ENCODE measurements at places on chromosomes 2 and 18. TPM values are rescaled to one million over a fixed set of nuclear protein-coding genes. Genes with fewer than 3 reads are reported as not detected.

The GPR155 gene
- 16.0 TPM for total RNA-seq

The FKBP1B gene
- 3.3 TPM for total RNA-seq

The PAPOLG gene
- total RNA-seq = 11.5 TPM

The NOSTRIN gene
- 8.7 TPM for total RNA-seq

DNA sequence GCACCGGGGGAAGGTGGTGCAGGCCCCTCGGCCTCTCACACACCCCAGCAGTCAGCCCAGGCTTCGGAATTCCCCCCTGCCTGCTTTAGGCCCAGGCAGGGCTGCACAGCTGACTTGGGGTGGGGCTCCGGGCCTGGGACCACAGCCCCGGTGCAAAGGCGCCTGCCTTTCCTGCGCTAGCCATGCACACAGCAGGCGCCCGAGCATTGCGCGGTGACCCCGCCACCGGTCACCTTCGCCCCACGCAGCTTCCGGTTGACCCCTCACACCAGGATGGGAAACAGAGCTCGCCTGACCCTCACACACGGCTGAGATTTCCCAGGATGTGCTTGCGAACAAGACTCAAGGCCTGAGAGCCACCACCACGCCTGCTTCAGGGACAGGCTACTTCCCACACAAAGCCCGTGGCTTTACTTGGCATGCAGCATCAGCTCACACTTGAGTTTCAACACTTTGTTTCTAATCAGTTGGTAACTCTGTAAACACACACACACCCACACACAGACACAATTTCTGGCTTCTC lies 46.0 kb downstream of the SLC66A2 start:
- H3K36me3 ChIP-seq = peaks cover 15% of the 10 kb centered on the region
- H3K4me1 ChIP-seq = peaks cover 4% of the 10 kb centered on the region
- no peaks in the 10 kb centered on the region for H3K27me3 ChIP-seq
- DNase-seq = no peak
- H3K27ac ChIP-seq = no peak overlapping the region

- H3K4me3 ChIP-seq = no peak overlapping the region
- H3K36me3 ChIP-seq = no peaks in the 10 kb centered on the region
- peak overlapping the region; percentile 9 for H3K27ac ChIP-seq
- no peak for DNase-seq
Observed at GRCh38 chr18:58208207-58208932, 164.3 kb downstream of the NEDD4L start.

GRCh38 chr2:195672674-195673073 lies 15.6 kb downstream of the SLC39A10 start:
- DNase-seq = no peak
- no peak overlapping the region for H3K4me3 ChIP-seq
- H3K4me1 ChIP-seq = no peaks in the 10 kb centered on the region
- H3K36me3 ChIP-seq = no peaks in the 10 kb centered on the region
- H3K27ac ChIP-seq = no peak overlapping the region

DNA sequence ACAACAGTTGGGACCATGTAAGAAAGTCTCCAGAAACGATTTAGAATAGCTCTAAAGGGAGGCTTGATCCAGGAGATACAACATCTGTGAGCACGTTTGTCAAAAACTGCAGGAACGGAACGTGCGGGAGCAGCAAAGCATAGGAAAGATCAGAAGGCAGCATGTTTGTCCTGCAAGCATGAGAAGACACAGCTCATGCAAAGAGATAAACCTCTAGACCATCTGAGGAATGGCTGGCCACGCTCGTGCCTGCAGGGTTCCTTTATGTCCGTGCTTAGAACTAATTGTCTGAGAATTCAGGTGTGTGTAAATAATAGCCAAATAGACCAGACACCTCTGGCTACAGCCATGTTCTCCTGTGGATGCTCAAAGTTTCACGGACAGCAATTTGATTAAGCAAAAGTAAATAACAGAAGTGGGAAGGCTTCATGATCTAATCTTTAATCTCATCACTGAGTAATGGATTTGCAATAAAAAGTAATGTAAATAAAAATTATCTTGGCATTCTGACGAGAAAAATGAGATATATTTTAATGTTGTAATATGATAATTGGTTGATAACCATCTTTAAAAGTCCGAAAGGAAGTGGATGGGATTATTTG lies 534.8 kb upstream of the CDH7 start:
- no peaks in the 10 kb centered on the region for H3K4me1 ChIP-seq
- no peak overlapping the region for H3K27ac ChIP-seq
- DNase-seq = no peak
- H3K36me3 ChIP-seq = no peaks in the 10 kb centered on the region
- H3K27me3 ChIP-seq = no peaks in the 10 kb centered on the region

- H3K36me3 ChIP-seq = no peaks in the 10 kb centered on the region
- H3K4me1 ChIP-seq = peaks cover 4% of the 10 kb centered on the region
- no peak for DNase-seq
- H3K27ac ChIP-seq = peak overlapping the region; percentile 84
- no peaks in the 10 kb centered on the region for H3K27me3 ChIP-seq
- H3K4me3 ChIP-seq = no peak overlapping the region
Observed at GRCh38 chr2:159108181-159108893, 139.9 kb downstream of the TANC1 start.

DNA sequence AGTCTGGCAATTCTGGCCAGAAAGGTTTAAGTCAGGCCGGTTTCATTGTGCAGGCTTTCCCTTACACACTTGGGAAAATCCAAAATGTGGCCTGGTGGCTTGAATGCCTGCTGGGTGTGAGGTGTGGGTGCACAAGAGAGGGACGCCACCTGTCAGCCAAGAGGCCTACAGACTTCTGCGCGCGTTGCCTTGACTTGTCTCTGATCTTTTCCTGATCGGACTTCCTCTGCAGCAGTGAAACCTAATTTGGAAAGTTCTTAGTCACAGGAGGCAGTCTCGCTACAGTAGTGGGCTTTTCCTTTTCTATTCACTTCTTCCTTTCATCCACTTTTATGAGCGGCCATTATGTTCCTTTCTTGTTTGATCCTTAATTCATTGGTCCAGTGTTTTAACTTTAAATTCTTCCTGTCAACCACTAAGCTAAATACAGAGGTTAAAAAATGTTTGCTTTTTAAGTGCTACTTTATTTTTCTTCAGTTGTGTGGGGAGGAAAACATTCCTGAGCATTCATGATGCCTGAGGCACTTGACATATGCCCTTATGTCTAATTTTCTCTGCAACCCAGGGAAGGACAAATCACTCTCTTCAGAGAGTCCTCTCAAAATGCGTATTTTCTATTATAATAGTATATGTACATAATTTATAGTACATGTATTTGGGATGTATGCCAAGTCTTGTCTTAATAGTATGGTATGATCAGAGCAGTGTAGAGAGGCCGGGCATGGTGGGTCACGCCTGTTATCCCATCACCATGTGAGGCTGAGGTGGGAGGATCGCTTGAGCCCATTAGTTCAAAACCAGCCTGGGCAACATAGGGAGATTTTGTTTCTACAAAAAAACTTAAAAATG lies 128.9 kb downstream of the WDSUB1 start:
- H3K27me3 ChIP-seq = no peaks in the 10 kb centered on the region
- no peak overlapping the region for H3K4me3 ChIP-seq
- peaks cover 55% of the 10 kb centered on the region for H3K4me1 ChIP-seq
- H3K27ac ChIP-seq = no peak overlapping the region

DNA sequence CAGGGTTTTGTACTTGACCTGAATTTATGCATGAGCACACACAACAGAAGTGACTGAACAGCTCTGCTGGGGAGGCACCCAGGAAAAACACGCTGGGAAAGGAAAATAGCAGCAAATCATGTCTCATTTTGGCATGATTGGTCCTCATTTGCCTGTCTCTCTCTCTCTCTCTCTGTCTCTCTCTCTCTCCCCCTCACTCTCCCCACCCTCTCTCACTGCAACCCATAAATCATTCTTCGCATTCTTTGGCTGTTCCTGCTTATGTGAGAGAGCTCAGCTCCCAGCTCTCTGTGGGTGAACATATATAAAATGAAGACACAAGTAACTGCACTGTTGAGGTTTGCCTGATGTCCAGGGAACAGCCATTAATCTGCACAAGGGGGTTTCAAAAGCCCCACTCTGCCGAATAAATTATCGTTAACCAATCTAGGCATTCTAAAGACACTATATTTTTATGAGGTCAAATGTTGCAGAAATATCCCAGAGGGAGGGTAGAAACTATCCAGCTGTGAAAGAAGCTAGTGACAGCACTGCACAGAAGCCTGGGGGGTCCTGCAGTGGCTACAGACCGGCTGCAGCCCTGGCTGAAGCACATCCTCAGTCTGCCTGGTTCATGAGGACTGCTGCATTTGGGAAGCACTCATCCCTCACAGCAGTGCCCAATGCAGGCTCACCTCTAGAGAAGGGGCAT lies 260.3 kb downstream of the AFF3 start:
- no peaks in the 10 kb centered on the region for H3K27me3 ChIP-seq
- H3K27ac ChIP-seq = no peak overlapping the region
- H3K36me3 ChIP-seq = no peaks in the 10 kb centered on the region
- H3K4me3 ChIP-seq = no peak overlapping the region

- no peak overlapping the region for H3K27ac ChIP-seq
- no peaks in the 10 kb centered on the region for H3K27me3 ChIP-seq
- no peak overlapping the region for H3K4me3 ChIP-seq
- H3K4me1 ChIP-seq = no peaks in the 10 kb centered on the region
- H3K36me3 ChIP-seq = no peaks in the 10 kb centered on the region
Observed at GRCh38 chr18:41767960-41768359, 187.1 kb upstream of the PIK3C3 start.

DNA sequence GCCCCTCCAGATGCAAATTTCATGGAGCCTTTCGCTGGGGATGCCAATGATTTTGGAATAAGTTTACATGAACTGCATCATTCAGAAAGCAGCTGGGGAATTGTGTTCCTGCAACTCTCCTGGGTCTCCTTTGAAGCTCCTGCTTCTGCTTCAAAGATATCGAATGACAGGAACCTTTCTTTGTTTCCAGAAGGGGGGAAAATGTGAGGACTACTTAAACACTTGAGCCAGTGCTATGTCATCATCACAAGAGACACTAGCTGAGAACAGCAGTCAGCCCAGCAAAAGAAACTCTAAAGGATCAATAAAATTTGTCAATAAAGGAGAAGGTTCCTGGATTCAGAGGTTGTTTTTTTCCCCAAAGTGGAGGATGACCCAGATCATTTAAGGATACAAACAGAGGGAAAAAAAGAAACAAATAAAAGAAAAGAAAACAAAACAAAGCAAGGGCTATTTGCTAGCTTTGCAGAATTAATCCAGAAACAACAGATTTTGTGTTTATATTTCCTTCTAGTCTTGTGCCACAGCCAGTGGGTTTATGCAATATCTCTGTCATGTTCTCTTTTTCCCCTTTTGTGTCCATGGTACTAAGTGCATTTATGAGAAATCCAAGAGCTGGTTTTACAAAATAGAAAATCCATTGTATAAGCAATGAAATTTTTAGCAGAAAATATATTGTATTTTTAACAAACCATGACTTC lies 463.7 kb downstream of the CDH2 start:
- H3K4me1 ChIP-seq = no peaks in the 10 kb centered on the region
- no peaks in the 10 kb centered on the region for H3K27me3 ChIP-seq
- no peak overlapping the region for H3K4me3 ChIP-seq
- DNase-seq = no peak
- H3K27ac ChIP-seq = no peak overlapping the region
- H3K36me3 ChIP-seq = no peaks in the 10 kb centered on the region

- no peak overlapping the region for H3K4me3 ChIP-seq
- H3K4me1 ChIP-seq = peaks cover 4% of the 10 kb centered on the region
- no peak overlapping the region for H3K27ac ChIP-seq
- no peak for DNase-seq
- H3K36me3 ChIP-seq = no peaks in the 10 kb centered on the region
- H3K27me3 ChIP-seq = no peaks in the 10 kb centered on the region
Observed at GRCh38 chr2:15546297-15547098, 14.6 kb downstream of the NBAS start.

DNA sequence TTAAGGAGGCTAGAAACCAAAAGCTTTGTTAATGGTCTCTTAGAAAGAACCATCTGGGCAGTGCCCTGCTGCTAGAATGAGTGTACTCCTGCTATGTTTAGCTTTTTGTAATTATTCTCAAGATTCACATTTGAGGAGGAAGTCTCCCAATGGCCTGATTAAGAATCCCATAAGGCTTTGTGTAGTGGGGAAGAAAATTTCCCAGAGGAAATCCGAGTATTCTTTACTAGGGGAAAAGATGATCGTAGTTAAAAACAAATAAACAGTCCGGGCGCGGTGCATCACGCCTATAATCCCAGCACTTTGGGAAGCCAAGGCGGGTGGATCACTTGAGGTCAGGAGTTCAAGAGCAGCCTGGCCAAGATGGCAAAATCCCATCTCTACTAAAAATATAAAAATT lies 117.9 kb downstream of the PTRHD1 start:
- H3K4me1 ChIP-seq = peaks cover 7% of the 10 kb centered on the region
- H3K27me3 ChIP-seq = no peaks in the 10 kb centered on the region
- peaks cover 27% of the 10 kb centered on the region for H3K36me3 ChIP-seq
- no peak overlapping the region for H3K4me3 ChIP-seq

- no peaks in the 10 kb centered on the region for H3K27me3 ChIP-seq
- H3K4me1 ChIP-seq = peaks cover 3% of the 10 kb centered on the region
- no peak overlapping the region for H3K4me3 ChIP-seq
- no peak overlapping the region for H3K27ac ChIP-seq
- H3K36me3 ChIP-seq = no peaks in the 10 kb centered on the region
Observed at GRCh38 chr2:69298261-69298660, 88.8 kb downstream of the GFPT1 start.

- H3K4me1 ChIP-seq = no peaks in the 10 kb centered on the region
- no peak overlapping the region for H3K4me3 ChIP-seq
- no peaks in the 10 kb centered on the region for H3K27me3 ChIP-seq
- H3K36me3 ChIP-seq = no peaks in the 10 kb centered on the region
- no peak for DNase-seq
Observed at GRCh38 chr2:212712991-212713390, 174.4 kb upstream of the ERBB4 start.

- no peak overlapping the region for H3K27ac ChIP-seq
- no peak overlapping the region for H3K4me3 ChIP-seq
- H3K27me3 ChIP-seq = no peaks in the 10 kb centered on the region
- H3K4me1 ChIP-seq = no peaks in the 10 kb centered on the region
- H3K36me3 ChIP-seq = no peaks in the 10 kb centered on the region
- no peak for DNase-seq
Observed at GRCh38 chr2:68423966-68424650, 43.0 kb downstream of the FBXO48 start.

DNA sequence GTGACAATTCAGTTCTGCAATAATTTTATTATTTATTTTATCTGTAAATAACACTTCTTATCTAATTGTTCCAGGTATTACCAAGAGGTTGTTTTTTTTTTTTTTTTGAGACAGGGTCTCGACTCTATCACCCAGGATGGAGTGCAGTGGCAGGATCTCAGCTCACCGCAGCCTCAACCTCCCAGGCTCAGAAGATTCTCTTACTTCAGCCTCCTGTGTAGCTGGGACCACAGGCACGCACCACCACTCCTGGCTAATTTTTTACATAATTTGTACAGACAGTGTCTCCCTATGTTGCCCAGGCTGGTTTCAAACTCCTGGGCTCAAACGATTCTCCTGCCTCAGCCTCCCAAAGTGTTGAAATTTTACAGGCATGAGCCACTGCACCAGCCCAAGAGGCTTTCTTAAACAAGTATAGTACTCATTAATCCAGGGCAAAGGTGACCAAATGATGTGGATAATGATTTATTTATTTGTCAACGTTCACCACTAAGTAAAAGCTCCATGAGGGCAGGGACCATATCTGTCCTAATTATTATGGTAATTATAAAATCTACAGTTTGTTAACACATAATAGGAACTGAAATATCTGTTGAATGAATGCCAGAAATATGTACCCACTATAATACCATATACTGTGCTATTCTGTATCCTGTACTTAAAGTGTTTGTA lies 12.0 kb downstream of the STK17B start:
- H3K36me3 ChIP-seq = peaks cover 42% of the 10 kb centered on the region
- DNase-seq = no peak
- no peaks in the 10 kb centered on the region for H3K27me3 ChIP-seq
- no peaks in the 10 kb centered on the region for H3K4me1 ChIP-seq
- H3K4me3 ChIP-seq = peak overlapping the region; percentile 12
